NCI-H524 treated with DMSO at 0.1 percent for 48 hours (cell line): ENCODE measurements at places on chromosomes 11 and 22.

DNA sequence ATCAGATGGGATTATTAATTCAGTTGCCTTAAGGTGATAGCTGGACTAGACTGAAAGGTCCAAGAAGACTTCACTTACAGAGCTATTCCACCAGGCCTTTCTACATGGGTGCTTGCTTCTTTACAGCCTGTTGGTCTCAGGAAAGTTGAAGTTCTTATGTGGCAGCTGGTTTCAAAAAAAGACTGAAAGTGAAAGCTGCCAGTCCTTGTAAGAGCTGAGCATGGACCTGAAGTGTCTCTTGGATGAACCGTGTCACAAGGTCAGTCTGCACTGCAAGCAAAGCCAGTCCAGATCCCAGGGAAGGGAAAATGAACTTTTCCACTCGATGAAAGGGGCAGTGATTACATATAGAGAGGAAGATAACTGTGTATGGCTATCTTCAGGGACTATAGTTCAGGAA, 201.5 kb upstream of the LUZP2 start:
- no peak for DNase-seq

GRCh38 chr11:100562128-100562527, 125.0 kb upstream of the ARHGAP42 start:
- no peak for DNase-seq

DNA sequence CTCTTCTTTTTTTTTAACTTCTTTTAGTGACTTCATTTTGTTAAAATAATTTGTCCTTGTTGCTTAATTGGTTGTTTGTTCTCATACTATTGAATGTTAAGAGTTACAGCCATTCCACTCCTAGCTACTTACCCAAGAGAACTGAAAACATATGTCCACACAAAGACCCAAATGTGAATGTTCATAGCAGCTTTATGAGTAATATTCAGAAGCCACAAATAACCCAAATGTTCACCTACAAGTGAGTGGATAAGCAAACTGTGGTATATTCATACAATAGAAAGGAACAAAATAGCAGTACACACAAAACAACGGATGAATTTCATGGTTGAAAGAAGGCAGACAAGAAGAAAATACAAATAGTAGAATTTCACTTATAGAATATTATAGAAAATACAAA, 1.4 kb upstream of the OR4D11 start:
- no peak for DNase-seq

- no peak for DNase-seq
Measured at GRCh38 chr11:8217926-8218325, 45.8 kb downstream of the LMO1 start.

DNA sequence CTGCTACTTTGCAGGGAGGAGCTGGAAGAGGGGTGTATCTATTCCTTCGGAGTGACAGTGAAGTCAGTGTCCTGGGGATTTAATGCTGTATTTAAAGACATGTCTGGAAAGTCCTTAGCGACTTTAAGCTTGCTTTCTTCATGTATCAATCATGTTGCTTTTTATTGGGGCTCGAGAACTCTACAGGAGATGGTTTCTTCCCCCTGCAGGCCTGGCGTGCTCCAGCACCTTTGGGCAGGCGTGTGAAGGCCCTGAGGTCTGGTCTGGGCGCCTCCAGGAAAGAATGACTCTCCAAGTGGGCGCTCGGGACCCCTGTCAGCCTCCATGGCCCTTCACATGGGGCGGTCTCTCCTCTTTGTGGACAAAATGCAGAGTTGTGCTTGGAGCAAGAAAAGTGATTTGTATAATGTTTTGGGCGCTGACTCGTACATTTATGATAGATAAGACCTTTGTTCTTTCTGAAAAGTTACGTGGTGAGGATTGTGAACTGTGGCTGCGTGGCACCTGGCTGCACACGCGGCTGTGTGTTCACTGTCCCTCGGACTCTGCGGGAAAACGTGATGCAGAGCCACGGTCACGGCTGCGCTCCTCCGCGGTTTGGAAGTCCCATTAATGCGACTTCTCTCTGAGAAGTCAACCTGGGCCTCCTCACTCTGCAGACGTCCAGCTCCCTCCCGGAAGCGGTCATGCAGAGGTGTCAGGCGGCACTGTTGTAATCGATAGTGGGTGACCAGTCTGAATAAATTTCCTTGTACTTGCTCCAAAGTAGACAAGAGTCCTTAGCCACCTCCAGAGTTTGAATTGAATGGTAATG, 282.5 kb downstream of the TBC1D22A start:
- no peak for DNase-seq

DNA sequence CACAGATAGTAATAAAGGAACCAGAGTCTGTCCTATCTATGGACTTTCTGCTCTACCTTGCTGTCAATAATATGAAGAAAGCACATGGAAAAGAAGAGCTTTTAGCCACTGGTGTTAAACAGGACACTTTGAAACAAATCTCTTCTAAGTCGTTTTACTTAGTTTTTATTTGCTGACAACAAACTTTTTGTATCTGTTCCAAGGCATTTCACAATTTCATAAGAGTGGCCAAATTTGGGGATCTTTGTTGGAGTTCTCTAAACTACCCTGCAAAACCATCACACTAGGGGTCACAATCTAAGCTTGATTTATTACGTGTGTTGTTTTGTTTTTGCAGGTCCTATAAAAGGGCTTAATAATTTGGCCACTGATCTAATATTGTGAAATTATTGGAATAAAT, 54.4 kb downstream of the BBOX1 start:
- no peak for DNase-seq

- DNase-seq: no peak
Measured at GRCh38 chr11:102771351-102771750, 9.1 kb downstream of the MMP10 start.

- no peak for DNase-seq
Measured at GRCh38 chr11:88171982-88172381, 3.3 kb downstream of the RAB38 start.

DNA sequence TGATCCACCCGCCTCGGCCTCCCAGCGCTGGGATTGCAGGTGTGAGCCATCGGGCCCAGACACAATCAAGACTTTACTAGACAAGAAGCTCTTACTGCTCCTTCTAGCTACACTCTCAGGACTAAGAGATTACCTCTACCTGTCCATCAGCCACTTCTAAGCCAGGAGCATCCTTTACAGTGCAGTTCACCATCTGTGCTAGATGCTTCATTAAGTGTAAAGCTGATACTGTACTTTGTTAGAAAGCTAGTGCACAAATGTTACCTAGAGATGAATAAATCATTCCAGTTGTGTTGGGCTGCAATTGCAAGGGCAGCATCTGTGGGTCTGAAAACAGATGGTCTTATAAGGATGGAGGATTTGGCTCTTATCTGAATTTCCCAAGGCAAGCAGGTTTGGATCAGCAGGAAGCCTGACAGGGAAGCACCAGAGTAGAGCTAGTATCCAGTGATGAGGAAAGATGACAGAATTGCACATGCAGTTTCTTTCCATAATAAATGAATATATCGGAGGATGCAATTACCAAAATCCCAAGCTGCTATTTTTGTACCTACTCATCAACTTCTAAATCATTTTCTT, 58.3 kb downstream of the FAM168A start:
- peak; percentile 96 for DNase-seq

DNA sequence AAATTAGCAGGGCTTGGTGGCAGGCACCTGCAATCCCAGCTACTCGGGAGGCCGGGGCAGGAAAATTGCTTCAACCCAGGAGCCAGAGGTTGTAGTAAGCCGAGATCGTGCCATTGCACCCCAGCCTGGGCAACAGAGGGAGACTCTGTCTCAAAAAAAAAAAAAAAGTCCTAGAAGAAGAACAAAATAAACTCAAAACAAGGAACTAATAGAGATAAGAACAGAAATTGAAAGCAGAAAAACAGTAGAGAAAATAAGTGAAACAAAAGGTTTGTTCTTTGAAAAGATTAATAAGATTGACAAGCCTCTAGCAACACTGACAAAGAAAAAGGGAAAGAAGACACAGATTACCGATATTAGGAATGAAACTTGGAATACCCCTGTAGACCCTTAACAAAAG, 45.1 kb upstream of the CBX7 start:
- no peak for DNase-seq
